DMS53 (cell line): ENCODE measurements at places on chromosomes 4 and X.

DNA sequence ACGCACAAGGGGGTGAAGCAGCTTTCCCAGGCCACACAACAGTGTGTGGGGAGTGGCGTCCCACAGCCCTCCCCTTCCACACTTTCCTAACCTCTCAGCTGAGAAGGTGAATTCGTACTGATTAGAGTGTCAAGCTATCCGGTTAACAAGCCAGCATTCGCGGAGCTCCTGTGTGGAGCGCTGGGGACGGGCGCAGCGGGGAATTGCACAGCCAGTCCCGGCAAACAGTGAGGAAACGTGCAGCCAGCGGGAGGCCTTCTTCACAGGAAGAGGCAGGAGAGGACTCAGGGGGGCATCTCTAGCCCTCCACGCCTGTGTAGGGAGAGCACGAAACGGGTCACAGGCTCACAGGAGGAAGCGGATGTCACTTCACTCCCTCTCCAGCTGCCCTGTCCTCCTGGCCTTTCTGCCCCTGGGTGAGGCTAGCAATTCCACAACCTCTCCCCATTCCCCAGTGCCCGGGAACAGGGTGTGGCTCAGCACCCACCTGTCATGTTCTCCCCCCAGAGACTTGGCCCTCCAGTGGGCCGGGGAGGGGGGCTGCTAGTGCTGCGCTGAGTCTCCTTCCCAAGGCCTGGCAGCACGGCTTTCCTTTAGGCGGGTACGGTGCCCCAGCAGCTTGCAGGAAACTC is 117.3 kb downstream of the CPZ start:
- no peak for DNase-seq

DNA sequence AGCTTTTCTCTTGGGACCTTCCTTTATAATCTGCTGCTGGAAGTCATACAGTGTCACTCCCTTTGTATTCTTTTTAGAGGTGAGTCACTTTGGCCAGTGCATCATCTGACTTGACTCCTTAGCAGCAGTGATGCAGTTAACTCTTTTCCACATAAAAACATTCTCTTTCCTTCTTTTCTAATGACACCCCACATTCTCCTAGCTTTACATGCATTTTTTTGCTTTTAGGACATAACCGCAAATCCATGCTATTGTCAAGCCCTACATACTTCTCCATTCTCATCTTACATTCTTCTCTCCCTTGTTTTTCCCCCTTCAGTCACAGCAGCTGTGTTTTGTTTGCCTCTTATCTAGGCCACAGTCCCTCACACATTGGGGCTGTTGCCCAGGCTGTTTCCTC is 55.1 kb downstream of the ZNF330 start:
- DNase-seq = peak; percentile 28

DNA sequence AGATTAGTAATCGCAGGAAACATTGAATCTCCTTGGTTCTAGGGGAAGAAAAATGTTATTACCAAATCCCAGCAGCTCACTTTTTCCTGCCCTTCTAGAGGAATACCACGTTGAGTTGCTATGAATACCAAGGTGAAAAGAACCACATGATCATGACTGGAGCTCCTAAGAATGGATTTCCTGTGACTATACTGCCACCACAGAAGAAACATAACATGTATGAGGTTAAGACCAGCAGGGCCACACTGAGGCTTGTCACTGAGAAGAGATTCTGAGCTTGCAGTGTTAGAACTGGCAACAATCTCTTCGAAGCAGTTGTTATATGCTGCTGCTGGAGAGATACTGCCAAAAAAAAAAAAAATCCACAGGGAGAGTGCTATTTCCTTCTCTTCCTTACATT is 1235.3 kb downstream of the FSTL5 start:
- no peak for DNase-seq

DNA sequence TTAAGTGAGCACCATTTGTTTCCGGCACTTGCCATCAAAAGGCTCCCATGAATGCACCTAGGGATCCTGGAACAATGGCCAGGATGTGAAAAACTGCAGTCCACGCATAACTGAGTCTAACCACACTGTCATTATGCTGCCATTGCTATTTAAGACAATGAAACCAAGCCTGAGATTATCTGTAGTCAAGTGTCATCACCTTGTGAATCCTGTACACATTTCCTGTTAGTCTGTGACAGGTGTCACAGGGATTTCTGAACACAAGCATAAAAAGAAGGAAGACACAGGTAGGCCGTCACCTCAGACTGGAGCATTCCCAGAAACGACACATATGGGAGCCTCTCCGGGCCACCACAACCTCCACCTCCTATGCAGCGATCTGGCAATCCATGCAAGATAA is 66.7 kb downstream of the HADH start:
- no peak for DNase-seq

DNA sequence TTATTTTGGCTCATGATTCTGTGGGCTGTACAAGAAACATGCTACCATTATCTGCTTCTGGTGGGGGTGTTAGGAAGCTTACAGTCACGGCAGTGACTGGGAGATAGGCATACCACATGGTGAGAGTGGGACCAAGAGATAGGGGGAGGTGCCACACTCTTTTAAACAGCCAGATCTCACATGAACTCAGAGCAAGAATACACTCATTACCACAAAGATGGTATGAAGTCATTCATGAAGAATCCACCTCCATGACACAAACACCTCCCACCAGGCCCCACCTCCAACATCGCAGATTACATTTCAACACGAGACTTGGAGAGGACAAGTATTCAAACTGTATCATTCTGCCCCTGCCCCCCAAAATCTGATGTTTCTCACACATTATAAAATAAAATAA is 2396.7 kb downstream of the PCDH7 start:
- no peak for DNase-seq

- no peak for DNase-seq
Observed at GRCh38 chr4:84366907-84367306, 132.2 kb downstream of the NKX6-1 start.

- no peak for DNase-seq
Observed at GRCh38 chrX:54715621-54716020, 82.4 kb downstream of the ITIH6 start.

GRCh38 chr4:185656467-185656931 is 121.2 kb upstream of the PDLIM3 start:
- no peak for DNase-seq

DNA sequence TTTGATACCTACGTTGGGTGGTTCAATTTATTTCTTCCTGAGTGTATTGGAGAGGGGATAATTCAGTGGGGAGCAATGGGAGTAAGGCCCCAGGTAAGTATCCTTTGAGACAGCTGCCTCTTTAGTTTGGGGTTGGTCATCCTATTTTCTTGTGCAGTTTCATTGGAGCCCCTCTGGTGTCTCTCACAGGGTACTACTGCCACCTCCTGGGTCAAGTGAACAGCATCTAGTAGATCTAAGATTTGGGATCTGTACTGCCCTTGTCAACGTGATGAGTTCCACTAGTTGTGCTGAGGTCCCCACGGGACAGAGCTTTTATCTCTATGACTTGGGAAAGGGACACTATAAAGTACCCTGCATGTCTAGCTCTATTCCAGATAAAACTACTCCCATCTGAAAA is 80.6 kb downstream of the PBDC1 start:
- DNase-seq = peak; percentile 58

- no peak for DNase-seq
Observed at GRCh38 chr4:152153476-152154270, 382.2 kb downstream of the FBXW7 start.

GRCh38 chr4:2787230-2788100 is 5.4 kb upstream of the SH3BP2 start:
- DNase-seq = no peak

- no peak for DNase-seq
Observed at GRCh38 chrX:13903405-13903804, 86.5 kb upstream of the GPM6B start.
